ENCODE measurements at places on chromosomes 3 and 15.
A peak's percentile ranks its signal among the peaks of the same experiment; 100 is the strongest.

- DNase-seq, result no peak
These were observed 525 bp upstream of the FSTL1 start for GRCh38 chr3:120451272-120451761.

GRCh38 chr3:47019201-47019600, 39.7 kb downstream of the NBEAL2 start:
- DNase-seq, result no peak

GRCh38 chr3:43214616-43215015, 71.7 kb upstream of the SNRK start:
- no peak for DNase-seq

DNA sequence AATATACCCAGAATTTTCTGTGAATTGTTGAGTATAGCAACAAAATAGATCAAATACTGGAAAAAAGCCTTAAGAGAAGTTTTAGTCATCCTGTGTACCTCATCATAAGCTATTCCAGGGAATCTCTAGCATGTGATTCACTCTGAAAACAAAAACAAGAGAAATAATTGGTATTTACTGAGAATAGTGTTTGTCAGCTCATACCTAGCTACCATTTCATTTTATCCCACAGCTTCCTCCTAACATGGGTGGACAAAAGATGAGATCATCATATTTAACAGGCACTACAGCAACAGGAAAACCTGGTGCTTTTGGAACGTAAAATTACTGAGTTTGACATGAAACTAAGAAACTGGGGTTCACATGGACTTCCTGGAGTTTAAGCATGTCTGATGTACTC, 753.5 kb upstream of the NECTIN3 start:
- no peak for DNase-seq

GRCh38 chr3:112644453-112644852, 3.5 kb upstream of the CCDC80 start:
- no peak for DNase-seq

DNA sequence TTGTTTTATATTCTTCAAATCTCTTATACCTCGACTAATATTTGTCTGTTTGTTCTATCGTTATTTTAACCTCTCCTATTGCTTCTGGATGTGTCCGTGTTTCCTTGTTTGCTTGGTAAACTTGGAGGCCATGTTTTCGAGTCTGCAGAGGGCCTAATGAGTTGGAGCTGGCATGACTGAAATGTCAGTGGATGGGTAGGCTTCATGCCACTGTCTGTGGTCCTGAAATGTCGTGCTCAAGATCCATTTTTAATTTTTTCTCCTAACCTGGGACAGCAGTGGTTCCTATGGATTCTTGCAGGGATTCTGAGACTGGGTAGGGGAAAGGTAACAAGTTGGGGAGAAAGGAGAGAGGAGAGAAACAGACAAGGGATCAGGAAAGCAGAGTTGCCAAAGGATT, 18.8 kb upstream of the GASK1A start:
- no peak for DNase-seq

DNA sequence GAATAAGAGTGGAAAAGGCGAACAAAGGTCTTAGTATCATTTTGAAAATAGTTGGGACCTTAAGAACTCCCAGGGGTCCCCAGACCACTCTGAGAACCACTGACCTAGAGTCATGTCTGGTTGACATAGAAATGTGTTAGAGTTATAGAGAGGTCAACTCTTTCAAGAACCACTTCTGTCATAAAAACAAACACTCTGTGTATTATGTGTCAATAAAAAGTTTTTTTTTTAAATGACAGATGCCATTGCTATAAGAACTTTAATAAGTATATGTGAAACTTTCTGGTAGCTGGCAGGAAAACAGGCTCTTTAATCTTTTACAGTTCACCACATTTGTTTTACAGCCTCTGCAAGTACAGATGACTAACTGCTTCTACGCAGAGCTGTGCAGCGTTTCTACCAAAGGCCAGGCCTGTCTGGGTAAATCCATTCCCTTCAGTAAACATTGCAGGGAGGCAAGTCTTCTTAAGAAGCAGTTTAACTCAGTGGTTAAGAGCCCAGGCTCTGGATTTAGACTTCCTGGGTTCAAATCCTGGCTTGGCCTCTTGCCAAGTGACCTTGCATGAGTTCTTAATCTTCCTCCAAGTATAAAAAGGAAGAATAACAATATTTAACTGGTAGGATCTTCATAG, 56.6 kb downstream of the RFTN1 start:
- DNase-seq, result no peak

DNA sequence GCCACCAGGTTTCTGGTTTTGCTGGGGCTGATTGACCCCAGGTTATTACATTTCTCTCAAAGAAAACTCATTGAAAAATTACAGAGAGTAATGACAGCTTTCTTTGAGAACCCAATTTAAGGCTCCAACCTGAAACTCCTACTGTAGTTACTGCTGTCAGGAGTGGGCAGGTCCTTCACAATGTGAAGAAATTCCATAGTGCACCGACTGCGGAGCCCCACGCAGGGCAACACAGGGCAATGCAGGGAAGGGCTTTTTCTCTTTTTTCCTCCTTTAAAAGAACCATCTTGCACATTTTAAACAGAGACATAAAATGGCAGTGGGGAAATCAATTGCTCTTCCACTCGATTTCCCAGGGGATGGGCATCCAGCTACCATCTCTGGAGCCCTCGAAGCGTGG, 74.3 kb downstream of the NUP210 start:
- no peak for DNase-seq

- DNase-seq, result no peak
These were observed 25.8 kb downstream of the COLQ start for GRCh38 chr3:15495461-15496340.

GRCh38 chr3:43178891-43179366, 73.0 kb upstream of the POMGNT2 start:
- no peak for DNase-seq

GRCh38 chr15:90760661-90761232, 43.6 kb downstream of the BLM start:
- DNase-seq, result peak; percentile 40

DNA sequence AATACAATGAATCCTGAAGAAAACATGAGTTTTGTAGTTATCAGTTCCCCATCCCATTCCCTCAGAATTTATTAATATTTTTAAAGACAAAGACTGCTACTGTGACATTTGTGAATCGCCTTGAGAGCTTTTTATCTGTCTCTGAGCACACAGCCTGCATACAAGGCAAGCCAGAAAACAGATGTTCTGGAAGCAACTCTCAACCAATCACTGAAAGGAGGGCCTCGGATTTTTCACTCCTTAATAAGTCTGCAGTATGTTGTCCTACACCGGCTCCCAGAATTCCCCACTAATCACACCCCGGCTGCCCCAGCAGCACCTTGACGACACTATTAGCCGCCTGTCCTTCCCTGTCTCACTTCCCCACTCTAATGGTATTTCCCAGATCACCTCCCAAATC, 138.5 kb downstream of the ZNF621 start:
- DNase-seq, result no peak

DNA sequence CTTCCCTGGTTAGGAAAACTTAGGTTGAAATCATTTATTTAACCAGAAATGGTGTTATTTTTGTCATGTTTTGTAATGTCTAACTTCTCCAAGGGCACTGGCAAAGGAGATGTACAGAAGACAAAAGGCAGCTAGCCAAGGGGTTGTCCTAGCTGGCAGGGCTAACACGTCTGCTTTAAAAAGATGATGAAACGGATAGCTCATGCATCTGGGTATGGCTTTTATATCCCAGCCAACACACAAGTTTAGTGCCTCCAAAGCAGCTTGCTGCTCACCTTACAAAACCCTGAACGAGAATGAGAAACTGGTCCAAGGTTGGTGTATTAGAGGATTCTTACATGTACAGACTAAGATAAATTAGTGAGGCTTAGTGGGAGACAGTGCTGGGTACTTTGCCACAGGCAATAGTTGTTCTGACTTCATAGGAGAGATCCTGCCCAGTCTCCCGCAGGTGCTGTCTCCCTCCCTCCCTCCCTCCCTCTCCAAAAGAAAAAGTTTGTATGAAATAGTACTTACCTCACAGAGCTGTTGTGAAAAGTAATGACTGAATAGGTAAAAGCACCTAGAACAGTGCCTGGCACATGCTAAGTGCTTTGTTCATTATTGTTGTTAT, 47.8 kb downstream of the KCNMB2 start:
- DNase-seq, result no peak

- DNase-seq, result no peak
These were observed 268.6 kb upstream of the PLSCR5 start for GRCh38 chr3:146873748-146874147.

DNA sequence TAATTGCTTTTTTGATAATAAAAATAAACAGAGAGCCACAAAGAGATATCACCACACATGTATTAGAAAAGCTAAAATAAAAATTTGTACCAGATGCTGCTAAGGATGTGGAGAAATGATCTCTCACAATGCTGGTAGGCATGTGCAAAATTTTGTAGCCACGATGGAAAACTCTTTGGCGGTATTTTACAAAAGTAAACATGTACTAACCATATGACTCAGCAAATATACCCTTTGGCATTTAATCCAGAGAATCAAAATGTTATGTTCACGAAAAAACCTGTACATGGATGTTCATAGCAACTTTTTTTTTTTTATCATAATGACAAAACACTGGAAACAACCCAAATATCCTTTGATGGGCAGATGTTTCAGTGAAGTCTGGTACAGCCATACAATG, 261.2 kb downstream of the LPP start:
- no peak for DNase-seq

GRCh38 chr3:127682561-127682960, 9.8 kb downstream of the ABTB1 start:
- no peak for DNase-seq

DNA sequence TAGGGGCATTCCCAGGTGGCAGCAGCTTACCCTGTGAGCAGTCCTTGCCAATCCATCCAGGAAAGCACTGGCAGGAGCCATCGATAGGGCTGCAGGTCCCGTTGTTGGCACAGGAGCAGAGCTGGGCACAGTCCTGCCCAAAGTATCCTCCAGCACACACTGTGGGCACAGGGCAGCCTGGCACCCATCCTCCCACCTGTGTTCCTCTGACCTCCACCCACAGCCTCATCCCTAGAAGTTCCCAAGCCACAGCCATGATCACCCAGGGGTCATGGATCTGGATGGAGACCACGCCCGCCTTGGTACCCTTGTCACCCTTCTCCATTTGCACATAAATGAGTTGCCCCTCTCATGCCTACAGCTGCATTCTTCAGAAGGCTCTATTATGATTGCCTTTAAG, 48.6 kb downstream of the RAB11A start:
- no peak for DNase-seq

DNA sequence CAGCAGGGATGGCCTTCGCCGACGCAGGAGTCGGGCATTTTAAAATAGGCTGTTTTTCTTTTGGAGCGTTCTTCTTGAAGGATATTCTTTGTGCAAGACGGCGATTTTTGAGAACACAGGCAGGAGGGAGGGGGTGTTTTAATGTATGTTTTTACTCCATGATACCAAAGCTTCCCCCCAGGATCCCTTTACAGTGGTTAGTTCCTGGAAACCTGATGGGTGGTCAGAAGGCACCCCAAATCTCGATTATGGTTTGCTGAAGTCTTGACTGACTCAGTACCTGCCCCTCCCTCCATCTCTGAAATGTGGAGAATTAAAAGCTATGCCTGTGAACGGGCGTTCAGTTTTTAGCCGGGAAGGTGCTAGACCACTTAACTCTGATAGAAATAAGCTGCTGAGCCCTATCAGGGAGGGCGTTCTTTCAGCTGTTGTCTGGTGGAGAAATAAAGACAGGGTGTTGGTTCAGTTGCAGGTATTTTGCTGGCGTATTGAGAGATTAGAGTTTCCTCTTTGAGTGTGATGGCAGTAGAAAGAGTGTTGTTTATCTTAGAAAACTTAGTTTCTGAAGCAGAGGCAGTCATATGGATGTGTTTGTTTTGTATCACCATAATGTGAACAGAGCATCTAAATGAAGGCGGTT, 3.4 kb downstream of the IGF1R start:
- DNase-seq, result no peak

GRCh38 chr3:54427941-54428871, 305.9 kb downstream of the CACNA2D3 start:
- peak; percentile 76 for DNase-seq

DNA sequence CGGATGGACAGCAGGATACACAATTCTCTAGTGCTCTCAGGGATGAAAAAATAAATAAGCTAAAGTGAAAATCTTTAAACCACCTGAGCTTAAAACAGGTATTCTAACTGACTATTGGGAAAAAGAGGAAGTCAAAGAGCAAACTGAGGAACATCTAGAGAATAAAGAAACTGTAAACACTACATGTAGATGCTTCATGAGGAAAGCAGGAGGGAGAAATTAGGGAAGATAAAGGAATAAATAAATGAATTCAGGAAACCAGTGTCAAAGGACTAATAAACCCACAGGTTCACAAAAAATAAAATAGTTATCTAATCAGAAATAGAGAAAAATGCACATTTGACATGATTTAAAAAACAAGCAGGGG, 525 bp upstream of the MCCC1 start:
- no peak for DNase-seq

DNA sequence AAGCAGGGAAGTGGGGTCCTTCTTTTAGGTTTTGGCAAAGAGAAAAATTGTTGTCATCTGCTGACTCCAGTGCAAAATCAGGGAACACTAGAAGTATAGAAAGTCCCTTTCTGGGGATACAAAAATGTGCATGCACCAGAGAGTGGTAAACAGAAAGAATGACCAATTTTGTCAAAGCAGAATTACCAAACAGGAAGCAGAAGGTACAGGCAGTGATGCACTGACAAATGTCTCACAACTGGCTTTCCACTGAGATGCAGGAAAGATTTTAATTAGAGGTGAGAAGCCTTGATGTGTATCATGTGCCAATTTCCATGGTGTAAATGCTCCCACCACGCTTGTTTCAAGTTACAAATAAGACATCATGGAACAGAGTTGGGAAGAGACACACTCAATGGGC, 66.0 kb downstream of the TRIM69 start:
- no peak for DNase-seq

DNA sequence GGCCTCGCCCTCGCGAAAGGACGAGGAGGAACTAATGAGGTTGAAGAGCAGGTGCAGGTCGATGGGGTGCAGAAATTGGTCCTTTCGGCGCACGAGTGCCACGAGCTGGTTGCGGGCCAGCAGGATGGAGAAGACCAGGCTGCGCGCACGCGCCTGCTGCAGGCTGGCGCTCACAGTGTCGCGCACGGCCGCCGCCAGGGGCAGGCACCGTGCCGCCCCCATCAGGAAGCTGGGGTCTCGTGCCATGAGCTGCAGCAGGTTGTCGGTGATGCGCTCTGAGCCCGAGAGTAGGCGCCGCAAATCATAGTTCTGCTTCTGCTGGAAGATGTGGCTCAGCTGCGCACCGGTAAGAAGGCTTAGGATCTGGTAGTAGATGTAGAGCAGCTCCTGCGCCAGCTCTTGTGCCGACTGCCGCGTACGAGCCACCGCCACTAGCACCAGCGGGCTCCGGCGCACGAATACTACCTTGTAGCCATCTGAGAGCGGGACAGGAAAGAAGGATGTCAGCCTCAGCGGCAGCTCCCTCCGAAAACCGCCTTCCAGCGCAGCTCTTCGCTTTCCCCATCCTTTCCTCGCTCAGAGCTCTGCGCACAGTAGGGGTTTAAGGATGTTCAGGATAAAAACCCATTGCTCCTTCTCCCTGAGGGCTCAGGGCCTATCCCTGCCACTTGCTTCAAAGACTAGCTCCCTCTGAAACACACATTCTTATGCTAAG, 6.9 kb upstream of the MST1R start:
- DNase-seq, result no peak
